ENCODE measurements at places on chromosomes 2 and 18.

DNA sequence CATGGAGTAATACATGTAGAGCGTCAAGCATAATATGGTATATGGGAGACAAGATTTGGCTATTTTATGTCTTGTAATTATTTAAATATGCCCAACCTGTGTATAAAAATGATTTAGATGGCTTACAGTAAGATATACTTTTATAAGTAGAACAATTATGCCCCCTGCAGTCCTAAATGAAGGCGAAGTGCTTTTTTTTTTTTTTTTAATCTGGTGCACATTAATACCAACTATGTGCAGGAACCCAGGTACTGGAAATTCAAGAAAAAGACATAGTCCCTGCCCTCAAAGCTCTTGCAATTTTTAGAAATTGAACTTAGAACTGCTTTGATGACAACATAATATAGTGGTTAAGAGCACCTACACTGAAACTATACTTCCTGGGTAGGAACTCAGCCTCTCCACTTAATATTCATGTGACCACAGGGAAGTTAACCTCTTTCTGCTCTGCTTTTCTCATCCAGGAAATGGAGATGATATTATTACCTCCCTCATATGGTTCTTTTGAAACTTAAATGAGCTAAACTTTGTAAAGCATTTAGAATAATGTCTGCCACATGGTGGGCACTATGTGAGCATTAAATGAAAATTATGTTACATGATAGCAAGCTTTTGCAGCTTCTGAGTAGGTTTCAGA lies 38.1 kb downstream of the AFTPH start:
- DNase-seq, result no peak

DNA sequence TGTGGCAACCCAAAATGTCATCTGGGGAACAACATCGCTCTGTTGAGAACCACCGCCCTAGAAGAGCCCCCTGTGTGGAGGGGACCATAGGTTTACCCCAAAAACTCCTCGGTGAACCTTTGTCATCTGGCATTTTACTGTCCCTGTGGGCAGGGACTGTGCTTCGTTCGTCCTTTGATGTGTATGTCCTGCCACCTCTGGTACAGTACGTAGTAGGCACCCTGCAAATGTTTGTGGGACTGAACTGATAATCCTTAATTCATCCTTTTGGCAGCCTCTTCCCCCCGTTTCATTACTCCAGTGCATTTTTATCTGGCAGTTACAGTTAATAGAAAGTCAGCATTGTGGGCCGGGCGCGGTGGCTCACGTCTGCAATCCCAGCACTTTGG lies 728 bp downstream of the NAPG start:
- DNase-seq, result no peak

DNA sequence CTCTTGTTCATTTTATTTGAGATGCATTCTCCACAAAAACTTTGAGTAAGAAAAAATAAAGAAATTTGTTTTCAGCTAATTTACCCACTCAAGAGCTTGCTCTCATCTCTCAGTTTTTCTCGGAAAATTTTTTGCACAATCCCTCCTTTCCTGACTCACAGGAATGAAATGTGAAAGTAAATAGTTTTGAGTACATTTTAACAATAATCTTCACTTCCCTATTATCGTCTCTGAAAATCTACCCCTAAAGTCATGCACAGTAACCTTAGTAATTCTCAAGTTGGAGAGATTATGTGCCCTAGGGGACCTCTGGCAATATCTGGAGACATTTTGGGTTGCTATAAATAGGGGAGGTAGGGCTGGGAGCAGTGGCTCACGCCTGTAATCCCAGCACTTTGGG lies 2.6 kb downstream of the CYB5A start:
- no peak for DNase-seq

- no peak for DNase-seq
These were observed 210.2 kb downstream of the NCK2 start for GRCh38 chr2:105954891-105955290.

- DNase-seq, result no peak
These were observed 61.2 kb downstream of the RALBP1 start for GRCh38 chr18:9536354-9537152.

DNA sequence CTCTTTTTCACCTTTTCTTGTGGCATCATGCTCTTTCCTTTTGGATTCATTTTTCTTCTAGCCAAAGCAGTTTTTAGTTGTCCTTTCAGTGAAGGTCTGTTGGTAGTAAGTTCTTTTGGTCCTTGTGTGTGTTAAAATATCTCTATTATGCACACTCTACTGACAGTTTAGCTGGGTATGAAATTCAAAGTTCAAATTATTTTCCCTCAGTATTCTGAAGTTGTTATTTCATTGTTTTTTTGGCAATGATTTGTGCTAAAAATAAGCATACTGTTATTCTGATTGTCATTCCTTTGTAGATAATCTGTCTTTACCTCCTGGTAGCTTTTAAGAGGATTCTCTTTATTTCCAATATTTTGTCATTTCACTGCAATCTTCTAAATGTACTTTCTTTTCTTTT lies 53.1 kb upstream of the COX7A2L start:
- DNase-seq, result no peak

DNA sequence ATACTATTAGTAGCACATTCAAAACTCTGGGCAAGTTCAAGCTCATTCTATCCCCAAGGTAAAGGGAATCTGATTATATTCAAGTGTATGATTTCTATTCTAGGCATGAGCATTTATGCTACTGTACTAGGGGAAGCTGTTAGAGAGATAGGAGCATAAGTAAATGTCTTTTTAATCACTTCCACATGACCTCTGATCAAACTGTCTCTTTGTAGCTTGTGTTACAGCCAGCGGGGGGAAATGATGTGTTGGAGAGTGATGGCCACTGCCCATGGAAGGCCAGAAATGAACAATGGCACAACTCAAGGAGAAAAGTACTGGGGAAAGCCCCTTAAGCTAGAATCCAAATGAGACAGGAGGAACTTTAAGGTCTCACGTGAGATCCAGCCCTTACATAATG lies 894.9 kb upstream of the CDH2 start:
- DNase-seq, result no peak

- no peak for DNase-seq
These were observed 44.4 kb upstream of the TWSG1 start for GRCh38 chr18:9290156-9290555.

GRCh38 chr18:62512996-62513395 lies 9.8 kb upstream of the ZCCHC2 start:
- DNase-seq, result no peak

- no peak for DNase-seq
These were observed 65.4 kb downstream of the EPAS1 start for GRCh38 chr2:46362667-46363012.

GRCh38 chr2:96533292-96534073 lies 3.1 kb upstream of the ARID5A start:
- DNase-seq, result no peak

DNA sequence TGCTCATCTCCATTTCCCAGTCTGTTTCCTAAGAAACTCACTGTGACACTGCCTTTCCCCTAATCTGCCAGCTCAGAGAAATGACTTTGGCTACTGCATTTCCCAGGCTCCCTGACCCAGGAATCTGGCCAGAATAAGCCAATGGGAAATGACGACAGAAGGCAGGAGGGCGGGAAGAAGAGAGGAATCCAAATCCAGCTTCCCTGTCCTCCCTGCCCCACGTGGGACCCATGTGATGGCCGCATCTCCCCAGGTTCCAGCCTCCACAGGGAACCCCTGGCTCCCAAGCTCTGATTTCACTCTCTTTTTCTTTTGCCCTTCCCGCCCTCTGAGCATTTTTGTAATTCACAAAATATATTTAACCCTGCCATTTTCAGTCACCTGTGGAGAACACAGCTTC lies 37.8 kb upstream of the RAB12 start:
- DNase-seq, result no peak

DNA sequence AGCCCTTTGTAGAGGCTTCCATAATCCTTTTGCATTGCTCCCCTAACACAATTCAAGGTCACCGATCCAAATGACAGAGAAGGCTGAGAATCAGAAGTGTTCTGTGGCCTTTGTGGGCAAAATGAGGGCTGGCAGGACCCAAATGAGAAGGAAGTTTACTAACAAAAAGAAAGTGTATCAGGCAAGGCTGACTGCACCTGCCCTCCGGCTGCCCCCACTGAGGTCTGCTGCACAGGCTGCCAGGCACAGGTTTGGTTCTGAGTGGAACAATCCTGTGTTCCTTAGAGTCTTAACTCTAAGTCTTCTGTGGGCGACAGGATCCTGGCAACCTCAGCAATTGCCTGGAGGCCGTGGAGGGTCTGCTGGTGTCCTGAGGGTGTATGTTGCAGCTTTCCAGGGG lies 568.5 kb downstream of the CMPK2 start:
- DNase-seq, result no peak

DNA sequence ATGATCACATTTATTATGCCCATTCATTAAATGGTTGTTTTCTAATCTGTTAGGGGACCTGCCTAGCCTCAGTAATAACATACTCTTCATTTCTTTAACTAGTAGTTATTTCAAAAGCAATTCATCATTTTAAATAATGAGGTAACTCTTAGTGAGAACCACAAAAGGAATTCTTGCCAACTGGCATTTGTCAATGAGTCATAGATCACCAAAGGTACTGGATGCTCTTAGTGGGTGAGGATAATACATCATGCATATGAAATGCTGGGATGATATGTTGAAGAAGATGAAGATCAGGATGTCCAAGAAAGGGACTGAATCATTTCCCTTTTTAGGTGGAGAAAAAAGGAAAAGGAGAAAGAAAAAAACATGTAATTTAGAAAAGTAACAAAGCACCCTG lies 826.2 kb upstream of the DDX18 start:
- DNase-seq, result no peak

DNA sequence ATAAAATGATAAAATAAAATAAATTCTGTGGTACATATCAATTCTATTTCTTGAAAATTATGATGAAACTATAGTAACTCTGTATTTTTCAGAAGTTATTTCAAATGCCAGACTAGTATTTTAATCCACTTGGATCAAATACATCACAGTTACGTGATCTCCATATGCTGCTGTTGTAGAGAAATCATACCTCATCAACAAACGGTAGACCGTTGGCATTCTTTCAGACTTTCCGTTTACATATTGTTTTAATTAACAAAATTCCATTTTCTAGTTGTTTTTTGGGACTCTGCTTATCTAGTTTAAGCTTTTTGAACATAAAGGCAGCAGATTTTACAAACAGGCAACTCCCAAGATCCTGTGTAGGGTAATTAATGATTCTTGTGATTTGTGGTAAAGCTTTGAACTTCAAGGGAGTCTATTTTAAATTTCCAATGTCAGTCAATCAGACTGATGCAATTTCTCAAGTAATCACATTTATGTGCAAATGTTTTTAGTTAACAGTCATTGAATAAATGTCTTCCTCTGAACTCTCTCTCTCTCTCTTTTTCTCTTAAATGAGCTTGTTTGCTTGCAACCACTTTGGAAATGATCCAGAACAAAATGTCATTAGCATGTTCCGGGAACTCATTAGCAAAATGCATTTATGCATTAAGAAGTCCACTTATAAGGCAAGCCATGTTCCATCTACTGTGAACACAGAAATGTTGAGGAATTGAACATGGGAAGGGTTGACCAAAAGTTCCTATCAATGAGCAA lies 31.8 kb downstream of the NYAP2 start:
- no peak for DNase-seq

- DNase-seq, result no peak
These were observed 130.0 kb downstream of the TAF4B start for GRCh38 chr18:26356045-26356785.

GRCh38 chr18:39188278-39188677 lies 1622.7 kb upstream of the CELF4 start:
- no peak for DNase-seq

- no peak for DNase-seq
These were observed 33.9 kb downstream of the FN1 start for GRCh38 chr2:215401896-215402379.

DNA sequence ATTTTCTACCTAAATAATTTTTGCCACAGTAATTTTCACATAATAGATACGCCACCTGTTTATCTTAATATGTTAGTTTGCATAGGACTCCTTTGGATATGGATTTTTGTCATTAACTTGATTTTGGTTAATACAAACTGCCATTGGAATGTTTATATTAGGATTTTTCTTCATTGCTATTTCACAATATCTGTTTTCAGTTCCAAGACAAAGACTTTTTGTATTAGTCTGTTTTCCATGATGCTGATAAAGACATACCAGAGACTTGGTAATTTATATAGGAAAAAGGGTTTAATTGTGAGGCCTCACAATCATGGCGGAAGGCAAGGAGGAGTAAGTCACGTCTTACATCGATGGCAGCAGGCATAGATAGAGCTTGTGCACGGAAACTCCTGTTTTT lies 503.1 kb upstream of the TMEFF2 start:
- no peak for DNase-seq

DNA sequence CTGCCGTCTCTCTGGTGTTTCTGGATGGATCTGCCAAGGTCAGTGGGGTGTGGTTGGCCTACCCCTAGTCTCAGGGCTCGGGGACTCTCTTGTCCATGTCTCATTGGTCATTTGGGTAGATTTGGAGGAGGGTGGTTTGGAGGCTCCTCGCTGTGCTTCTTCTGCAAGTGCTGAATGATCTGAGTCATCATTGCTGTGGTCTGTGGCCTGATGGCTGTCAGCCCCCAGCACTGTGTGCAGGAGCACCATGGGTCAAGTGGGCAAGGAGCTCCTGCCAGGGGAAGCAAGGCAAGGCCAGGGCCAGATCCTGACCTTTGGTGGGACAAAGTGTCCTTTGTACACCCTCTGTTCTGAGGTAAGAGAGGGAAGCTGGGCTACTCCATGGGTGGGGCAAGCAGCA lies 221.8 kb downstream of the FHOD3 start:
- no peak for DNase-seq

DNA sequence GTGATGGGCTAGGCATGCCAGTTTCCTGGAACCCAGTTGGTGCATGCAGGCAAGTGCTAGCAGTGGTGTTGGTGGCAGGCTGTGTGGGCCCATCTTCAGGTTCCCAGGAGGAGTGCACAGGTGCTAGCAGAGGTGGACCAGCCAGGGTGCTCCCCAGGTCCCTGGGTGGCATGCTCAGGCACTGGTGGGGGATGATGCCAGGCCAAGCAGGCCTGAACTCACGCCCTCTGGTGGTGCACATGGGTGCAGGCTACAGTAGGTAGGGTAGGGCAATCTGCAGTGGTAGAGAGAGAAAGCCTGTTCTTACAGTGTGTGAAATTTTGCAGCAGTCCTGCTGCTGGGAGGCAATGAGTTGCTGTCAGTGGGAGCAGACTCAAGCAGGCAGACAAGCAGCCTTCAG lies 1651.8 kb downstream of the DPP10 start:
- DNase-seq, result no peak

DNA sequence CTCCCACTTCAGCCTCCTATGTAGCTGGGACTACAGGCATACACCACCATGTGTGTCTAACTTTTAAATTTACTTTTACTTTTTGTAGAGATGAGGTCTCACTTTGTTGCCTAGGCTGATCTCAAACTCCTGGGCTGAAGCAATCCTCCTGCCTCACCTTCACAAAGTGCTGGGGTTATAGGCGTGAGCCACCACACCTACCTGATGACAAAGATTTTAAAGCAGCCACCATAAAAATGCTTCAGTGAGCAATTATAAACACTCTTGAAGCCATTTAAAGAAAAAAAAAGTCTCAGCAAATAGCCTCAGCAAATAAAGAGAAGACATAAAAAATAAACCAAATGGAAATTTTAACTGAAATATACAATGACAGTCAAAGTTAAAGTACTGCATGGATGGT lies 35.6 kb downstream of the MRPS5 start:
- DNase-seq, result no peak
